Dermis microvascular lymphatic vessel endothelial cell (primary cell): ENCODE measurements at places on chromosomes 16 and 17.

DNA sequence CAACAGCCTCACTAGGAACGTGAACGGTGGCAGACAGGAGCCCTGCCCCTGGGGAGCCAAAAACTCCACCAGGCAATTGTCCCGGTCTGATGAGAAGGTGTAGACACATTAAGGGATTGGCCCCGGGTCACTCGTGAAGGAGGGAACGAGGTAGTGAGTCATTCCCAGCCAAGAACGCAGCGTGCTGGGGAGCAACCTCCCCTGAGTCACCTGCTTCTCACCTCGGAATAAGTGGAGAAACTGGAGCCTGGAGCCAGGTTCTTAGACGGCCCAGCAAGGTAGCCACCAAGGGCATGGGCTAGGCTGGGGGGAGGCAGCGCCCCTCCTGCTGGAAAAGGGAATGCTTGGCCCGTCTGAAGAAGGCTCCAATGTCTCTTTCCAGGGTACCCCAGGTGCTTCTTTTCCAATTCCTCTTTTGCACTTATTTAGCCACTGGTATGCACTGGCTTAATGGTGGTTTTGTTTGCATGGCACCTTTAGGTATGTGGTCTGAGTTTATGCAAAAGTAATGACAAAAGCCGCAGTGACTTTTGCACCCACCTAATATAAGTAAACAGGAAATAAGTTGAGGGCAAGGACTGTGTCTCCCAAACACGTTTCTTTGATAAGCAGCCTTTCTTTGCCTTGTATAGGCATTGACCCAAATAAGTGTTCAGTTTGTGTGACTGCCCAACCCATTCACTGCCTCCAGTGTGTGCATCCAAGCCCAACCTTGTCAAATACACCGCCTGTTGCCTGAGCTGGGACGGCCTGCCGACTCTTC is 1.8 kb upstream of the HELZ start:
- DNase-seq = no peak

DNA sequence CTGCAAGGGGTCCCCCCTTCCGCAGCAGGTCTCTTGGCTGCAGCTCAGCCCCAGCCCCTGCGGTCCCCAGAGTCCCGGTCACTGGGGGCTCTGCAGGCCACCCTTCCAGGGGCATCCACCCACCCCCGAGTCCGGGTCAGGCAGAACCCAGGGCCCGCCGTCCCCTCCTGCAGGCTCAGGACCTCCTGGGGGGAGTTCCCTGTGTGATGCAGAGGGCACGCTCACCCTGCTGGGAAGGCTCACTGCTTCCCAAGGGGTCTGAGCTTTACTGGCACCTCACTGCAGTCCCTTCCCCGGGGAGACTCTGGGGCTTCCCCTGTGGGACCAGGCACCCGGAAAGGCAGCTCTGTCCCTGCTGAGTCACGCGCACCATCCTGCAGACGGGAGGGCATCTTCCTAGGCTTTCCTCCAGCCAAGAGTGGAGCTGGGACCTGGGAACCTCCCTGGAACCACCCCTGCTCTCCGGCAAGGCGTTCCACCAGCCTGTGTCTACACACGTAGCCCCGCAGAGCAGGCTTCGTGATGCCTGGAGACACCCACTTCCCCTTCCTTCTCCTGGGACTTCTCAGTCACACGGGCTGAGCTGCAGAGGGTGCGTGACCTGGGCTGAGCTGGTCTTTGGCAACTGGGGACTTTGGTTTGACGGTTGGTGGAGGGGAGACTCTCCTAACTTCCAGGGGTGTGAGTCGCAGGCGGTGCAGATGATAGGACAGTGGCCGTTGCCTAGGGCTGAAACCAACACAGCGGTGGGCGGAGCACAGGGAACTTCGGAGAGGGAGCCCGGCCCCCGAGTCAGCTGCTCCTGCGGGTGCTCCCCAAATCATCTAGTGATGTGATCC is 23.4 kb downstream of the SLC25A10 start:
- DNase-seq = no peak

GRCh38 chr16:89044418-89045180 is 49.1 kb upstream of the ACSF3 start:
- DNase-seq = no peak

DNA sequence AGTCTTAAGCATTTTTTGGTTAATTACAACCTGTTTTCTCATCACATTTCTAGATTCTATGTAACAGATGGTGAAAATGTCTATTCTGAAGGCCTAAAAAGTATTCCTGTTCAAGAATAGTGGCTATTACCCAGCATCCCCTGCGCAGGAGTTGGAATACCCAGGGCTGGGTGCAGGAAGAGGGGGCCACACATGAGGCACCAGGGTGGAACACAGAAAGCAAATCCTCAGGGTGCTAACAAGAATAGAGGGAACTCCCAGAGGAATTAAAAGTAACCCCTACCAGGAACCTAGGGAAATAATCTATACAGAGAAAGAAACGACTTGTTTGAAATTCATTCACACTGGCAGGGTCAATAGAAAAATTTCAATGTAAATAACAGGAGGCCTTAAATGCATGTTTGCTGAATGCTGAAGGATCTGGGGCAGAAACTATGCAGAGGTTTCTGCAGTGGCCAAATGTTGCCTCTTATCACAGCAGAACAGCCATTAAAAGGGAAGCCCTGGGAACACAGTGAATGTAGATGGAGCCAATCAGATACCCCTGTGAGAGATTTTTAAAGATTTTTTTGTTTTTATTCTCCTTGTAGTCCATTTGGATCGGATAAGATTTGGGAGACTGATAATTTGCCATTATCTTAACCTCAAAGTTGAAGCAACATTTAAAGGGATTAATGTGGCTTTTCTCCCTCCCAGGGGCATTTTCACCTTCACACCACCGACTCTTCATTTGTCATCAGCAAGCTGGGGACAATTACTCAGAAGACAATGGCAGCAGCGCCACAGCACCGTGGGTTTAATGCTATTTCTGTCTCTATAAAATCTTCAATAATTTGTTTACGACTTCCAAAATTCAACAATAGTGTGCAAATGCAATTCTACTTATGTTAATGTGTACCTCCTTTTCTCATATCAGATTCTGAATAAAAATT is 196.0 kb upstream of the PSMD7 start:
- DNase-seq = no peak

- DNase-seq = no peak
Observed at GRCh38 chr17:3834811-3835210, 11.2 kb downstream of the NCBP3 start.
